ENCODE measurements at places on chromosomes 13 and 19.

DNA sequence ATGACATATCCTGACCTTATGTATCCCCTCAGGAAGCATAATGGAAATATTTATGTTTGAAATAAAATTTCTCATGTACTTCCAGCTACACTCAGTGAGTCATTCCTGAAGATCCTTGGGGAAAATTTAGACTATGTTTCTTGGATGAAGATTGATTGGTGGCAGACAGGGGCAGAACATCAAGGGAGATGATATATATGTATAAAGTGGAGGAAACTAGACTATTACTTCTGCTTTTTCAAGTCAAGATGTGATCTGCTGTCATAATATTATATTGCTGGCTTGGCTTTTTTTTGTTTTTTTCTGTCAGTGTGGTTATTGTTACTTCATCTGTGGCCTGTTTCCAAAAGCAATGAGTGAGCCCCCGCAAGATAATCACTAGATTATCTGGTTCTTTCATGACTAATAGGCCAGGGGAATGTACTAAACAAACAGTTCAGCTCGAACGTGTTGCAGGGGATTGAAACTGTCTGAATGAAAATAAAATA lies 87.2 kb upstream of the TNFSF11 start:
- DNase-seq: peak; percentile 37

GRCh38 chr19:50701367-50701985 lies 18.1 kb downstream of the SHANK1 start:
- DNase-seq: no peak

DNA sequence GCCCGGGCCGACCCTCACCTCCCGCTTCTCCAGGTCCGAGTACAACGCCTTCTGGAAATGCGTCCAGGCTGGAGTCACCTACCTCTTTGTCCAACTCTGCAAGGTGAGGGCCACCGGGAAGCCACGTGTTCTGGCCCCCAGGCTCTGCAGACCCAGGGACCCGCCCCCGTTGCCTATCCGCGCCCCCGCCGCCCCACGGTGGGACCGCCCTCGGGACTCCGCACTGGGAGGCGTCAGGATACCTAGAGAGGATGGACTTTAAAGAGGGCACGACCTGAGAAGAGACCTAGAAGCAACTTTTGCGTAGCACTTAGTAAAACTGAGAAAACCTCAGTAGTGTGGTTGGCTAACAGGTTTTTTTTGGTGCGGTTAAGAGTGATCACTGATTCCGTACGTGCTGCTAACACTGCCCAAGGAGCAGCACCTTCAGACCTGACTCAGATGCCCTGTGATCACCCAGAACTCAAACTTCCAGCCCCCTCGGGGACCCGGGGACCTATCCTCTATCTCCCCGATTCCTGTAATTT lies 492 bp downstream of the TMEM147 start:
- no peak for DNase-seq

DNA sequence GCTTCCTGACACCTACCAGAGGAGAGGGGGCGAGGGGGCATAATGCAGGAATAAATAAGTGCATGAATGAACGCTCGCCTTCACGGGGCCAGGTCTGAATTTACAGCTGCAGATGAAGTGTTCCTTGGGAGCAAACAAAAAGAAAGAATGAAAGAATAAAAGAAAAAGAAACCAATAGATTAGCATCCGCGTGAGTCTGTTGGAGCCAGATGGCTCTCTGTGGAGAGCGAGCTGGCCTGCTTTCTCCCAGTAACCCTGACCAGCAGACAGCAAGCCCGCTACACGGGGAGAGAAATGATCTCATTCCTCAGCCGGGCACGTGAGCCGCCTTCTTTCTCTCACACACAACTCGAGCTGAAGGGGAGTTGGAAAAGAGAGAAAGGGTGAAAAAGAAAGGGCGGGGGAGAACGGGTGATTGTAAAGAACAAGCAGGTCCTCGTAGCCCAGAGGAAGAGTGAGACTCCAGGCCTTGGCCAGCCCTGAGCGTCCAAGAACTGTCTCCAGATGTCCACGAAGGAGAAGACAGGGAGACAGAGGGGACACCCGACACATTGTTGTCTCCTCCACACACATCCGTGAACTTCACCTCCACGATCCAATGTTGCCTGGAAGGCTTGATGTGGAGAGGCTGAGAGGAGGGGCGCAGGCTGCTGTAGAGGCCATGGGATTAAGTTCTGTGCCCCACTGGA lies 81.4 kb downstream of the RNASEH2B start:
- DNase-seq: no peak

- DNase-seq: no peak
Observed at GRCh38 chr13:42395086-42395821, 123.3 kb downstream of the AKAP11 start.

DNA sequence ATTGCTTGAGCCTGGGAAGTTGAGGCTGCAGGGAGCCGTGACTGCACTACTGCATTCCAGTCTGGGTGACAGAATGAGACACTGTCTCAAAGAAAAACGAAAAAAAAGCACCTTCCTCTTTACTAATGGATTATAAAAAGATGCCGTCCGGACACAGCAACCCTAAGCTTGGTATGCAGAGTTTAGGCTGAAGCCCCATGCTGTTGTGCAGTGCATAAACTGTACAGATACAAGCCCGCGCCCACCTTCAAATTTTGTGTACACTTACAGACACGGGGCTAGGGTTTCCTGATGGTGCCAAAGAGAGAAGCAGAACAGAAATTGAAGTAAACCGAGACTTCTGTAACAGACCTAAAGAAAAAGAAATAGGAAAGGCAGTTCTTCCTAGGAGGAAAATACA lies 9.0 kb downstream of the LPAR6 start:
- DNase-seq: no peak

- DNase-seq: no peak
Observed at GRCh38 chr13:114095486-114095885, 36.9 kb downstream of the RASA3 start.

- DNase-seq: peak; percentile 10
Observed at GRCh38 chr19:5340637-5341447, at the start of gene PTPRS. Gene PTPRS (minus strand): TSS chr19:5340812. CDS start chr19:5286140, 54,672 bp downstream.

- no peak for DNase-seq
Observed at GRCh38 chr13:107144432-107144831, 576.5 kb upstream of the ARGLU1 start.

- DNase-seq: no peak
Observed at GRCh38 chr13:50766013-50766412, 77.5 kb downstream of the DLEU7 start.

DNA sequence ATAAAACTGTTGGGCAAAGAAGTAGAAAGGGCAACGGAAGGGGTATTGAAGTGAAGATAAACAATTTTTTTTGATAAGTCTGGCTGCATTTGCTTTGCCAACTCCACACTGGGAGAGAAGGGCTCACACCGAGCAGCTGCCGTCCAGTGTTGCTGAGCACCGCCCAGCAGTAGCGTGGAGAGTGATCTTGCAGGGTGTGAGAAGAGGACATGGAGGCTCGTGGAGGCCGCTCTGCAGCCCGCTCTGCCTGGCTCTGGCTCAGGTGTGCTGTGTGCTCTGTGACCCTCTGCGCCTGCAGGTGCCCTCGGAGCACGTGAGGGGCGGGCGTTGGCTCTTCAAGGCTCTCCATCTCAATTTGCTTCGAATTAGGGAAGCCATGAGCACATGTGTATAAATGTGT lies 35.9 kb upstream of the TEX29 start:
- no peak for DNase-seq

GRCh38 chr13:110266983-110267382 lies 40.0 kb downstream of the COL4A1 start:
- no peak for DNase-seq

- peak; percentile 38 for DNase-seq
Observed at GRCh38 chr13:80379245-80379644, 38.3 kb upstream of the SPRY2 start.

DNA sequence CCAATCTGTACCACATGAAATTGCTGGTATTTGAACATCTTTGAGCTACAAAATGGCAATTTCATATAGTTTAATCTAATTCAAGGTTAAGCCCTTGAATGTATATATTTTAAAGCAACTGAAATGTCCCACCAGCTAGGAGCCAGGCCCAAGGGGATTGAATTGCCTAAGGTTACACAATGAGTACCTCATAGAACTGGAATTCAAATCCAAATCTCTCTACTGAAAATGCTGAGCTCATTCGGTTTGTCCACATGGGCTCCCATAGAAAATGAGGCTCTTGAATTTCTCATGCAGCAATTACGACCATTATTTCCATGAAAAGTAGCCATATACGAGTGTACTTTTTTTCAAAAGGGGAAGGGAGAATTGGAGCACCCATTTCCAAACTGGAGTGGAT lies 31.5 kb upstream of the FNDC3A start:
- no peak for DNase-seq

GRCh38 chr13:59743195-59743594 lies 420.5 kb downstream of the DIAPH3 start:
- DNase-seq: no peak

GRCh38 chr19:31175564-31176348 lies 173.5 kb downstream of the TSHZ3 start:
- DNase-seq: no peak

- no peak for DNase-seq
Observed at GRCh38 chr13:97464561-97464960, 30.6 kb downstream of the RAP2A start.

DNA sequence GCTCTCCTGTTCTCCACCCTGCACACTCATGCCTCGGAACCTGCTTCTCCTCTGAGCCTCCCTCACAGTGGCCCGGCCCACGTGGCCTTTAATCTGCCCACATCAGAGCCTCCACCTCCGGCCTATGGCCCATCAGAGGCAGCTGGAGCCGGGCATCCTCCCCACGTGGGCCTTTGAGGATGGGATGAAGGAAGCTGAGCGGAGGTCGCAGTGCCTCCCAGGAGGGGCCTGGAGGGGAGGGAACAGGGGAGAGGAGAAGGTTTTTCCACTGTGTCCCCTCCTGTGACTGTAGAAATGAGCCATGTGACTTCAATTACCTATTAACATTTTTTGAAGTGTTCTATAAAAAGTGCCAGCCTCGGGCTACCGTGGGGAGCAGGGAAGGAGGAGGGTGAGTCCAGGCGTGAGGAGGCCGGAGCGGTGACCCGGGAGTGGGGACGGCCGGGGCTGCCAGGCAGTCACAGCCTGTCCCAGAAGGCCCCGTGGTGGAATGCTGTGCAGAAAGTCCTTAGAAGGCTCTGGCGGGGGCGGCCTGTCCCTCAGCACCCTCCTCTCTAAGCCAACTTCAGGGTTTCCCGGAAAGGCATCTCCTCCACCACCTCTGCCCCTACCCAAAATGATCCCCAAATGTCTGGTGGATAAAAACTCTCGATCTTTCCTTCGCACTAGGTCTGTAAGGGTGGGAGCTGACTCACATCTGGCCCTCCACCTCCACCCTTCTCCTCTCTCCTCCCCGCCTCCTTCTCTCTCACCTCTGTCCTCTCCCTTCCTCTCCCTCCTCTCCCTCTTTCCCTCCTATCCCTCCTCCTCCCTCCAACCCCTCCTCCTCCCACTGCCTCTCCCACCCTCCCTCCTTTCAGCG lies 24.8 kb upstream of the SLC1A5 start:
- DNase-seq: no peak

DNA sequence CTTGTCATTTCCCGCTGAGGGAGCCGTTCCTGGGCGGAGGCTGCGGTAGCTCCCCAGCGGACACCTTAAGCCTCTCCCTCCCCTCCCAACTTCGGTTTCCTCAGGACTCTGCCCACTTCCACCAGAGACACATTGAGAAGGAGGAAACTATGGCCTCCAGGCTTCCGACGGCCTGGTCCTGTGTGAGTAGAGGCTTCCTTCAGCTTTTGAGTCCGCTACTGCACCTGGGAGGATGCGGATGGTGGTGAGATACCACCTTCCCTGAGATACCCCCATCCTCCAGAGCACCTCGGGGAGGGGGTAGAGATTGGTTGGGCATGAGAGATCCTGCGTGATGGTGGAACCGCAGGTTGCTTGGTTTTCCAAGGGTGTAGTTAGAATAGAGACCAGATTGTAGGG lies 955 bp downstream of the ZNF274 start:
- no peak for DNase-seq

DNA sequence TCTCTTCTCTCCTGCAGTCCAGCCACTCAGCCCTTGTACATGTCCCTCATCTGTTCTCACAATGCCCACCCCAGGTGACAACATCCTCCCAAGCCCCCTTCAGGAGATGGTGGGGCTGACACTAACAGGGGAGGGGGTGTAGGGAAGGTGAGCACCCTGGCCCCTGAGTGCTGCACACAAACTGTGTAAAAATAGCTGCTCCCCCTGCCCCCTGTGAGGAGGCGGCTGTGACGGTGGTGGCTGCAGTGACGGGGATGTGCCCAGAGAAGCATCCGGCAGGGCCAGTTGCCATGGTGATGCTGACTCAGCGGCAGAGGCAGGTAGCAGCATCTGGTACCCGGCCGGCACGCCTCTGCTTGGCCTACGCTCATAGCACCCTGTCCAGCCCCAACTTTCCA lies 13.0 kb upstream of the JUND start:
- no peak for DNase-seq

DNA sequence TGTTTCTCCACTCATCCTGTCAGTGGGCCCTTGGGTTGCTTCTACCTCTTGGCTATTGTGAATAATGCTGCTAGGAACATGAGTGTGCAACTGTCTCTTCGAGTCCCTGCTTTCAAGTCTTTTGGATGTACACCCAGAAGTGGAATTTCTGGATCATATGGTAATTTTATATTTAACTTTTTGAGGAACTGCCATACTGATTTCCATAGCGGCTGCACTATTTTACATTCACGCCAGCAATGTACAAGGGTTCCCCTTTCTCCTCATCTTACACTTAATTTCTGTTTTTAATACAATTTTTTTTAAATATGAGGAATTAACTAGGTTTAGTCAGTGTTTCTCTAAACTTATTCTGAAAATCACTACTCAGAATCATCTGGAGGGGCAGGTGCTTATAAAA lies 24.2 kb upstream of the SLC46A3 start:
- DNase-seq: no peak

DNA sequence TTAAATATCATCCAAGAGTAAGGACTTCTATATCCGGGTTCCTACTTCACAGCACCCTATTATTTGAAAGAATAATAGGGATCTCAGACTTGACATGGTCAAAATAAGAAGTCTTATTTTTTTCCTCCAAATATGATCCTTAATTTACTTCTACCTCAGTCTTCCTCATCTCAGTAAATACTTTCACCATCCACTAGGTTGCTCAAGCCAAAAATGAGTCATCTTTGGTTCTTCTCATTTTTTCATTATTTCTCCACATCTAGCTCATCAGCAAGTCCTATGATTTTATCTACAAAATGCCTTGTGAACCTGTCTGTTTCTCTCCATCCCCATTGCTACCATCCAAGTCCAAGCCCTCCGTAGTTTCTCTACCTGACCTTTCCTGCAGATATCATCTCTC lies 121.9 kb upstream of the GJB6 start:
- DNase-seq: peak; percentile 8

GRCh38 chr13:91417660-91418325 lies 19.4 kb downstream of the GPC5 start:
- DNase-seq: no peak

- no peak for DNase-seq
Observed at GRCh38 chr13:50934735-50935435, 25.3 kb downstream of the RNASEH2B start.

DNA sequence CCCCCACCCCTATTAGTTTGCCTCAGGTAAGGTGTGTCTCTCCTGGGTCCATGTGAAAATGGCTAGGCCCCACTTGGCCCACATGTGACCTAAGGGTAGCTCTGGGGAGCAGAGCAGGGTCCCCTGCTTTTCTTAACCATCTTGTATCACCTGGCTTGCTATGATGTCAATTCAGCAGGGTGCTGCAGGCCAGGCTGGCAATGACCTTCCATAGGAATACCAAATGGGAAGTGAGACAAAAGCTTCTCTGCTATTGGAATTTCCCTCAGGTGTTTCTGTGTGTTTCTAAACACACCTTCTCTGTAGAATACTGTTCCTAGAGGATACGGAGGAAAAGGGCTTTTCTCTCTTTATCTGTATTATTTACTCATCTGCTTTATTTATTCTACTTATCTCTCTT lies 35.7 kb upstream of the DACH1 start:
- no peak for DNase-seq

All from HS-5 (cell line).